ENCODE measurements at places on chromosomes 4 and X.

DNA sequence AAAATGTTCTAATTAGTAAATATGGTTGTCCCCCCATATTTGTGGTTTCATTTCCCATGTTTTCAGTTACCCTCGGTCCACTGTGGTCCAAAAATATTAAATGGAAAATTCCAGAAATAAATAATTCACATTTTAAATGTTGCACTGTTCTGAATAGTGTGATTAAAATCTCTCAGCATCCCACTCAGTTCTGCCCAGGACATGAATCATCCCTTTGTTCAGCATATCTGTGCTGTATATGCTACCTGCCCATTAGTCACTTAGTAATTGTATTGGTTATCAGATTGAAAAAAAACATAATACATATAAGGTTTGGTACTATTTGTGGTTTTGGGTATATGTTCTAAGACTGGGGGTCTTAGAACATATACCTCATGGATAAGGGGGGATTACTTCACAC lies 55.1 kb upstream of the NXF3 start:
- DNase-seq, result no peak

- no peak for DNase-seq
Observed at GRCh38 chrX:72630185-72630584, 57.5 kb upstream of the HDAC8 start.

GRCh38 chr4:13541720-13542576 lies 2.4 kb downstream of the NKX3-2 start:
- DNase-seq, result peak; percentile 18

- no peak for DNase-seq
Observed at GRCh38 chrX:46072791-46073190, 472.4 kb downstream of the ZNF674 start.

- peak; percentile 65 for DNase-seq
Observed at GRCh38 chr4:53855581-53856250, 208.7 kb downstream of the CHIC2 start.

- no peak for DNase-seq
Observed at GRCh38 chr4:3710451-3711182, 55.6 kb upstream of the ADRA2C start.

- DNase-seq, result no peak
Observed at GRCh38 chr4:46874811-46875210, 34.2 kb downstream of the COX7B2 start.

DNA sequence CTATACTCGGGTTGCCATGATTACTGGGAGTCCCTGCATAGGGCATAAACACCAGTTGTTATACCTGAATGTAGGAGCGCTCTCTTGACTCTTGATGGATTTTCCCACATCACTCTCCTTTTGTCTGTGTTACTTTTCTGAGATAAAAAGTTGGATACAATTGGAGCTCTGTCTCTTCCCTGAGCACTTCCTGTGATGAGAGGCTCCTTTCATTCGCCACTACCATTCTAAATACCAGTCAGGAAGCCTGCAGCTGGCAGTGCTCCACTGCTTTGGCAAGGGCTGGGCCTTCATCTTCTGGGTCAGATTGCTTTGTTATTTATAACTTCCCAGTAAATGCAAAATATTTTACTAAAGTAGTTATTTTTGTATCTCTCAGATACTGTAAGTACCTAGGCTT lies 13.9 kb downstream of the TCEANC start:
- no peak for DNase-seq

DNA sequence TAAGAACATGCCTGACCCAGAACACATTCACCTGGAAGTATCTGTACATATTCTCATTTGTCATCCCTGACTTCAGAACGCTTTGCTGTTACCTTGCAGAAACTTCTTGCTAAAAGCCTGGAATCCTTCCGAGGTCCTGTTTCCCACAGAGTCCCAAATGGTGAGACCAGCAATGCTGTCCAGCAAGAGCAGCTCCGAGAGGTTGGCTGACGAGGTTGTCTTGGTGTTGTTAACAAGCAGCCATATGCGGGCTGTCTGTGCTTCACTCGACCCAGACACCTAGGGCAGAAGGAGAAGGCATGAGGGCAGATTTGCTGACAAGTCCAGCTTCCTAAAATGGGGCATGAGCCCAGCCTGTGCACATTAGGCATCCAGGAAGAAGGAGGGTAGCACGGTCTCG lies 19.3 kb downstream of the EVC2 start:
- no peak for DNase-seq

GRCh38 chrX:26295425-26295824 lies 79.5 kb downstream of the MAGEB5 start:
- no peak for DNase-seq

- DNase-seq, result no peak
Observed at GRCh38 chr4:101787701-101788316, 2.7 kb upstream of the BANK1 start.

- peak; percentile 13 for DNase-seq
Observed at GRCh38 chr4:111678908-111679307, 466.3 kb upstream of the FAM241A start.

- no peak for DNase-seq
Observed at GRCh38 chr4:97910005-97910404, 233.3 kb downstream of the STPG2 start.

DNA sequence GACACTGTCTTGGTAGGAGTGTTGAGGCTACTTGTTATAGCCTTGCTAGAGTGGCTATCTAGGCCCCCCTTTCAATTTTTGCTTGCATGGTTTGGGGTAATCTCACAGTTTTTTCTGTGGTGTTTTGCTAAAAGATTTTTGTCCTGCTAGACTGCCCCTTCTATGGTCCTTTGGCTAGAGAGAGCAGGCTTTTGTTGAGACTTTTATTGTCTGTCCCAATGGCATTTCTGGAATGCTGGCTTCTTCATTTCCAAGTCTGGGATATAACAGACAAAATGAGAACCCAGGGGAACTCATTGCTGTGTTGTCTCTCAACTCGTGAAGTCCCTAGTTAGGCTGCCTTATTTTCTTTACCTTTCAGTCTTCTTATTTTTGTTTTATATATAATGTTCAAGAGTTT lies 160.2 kb upstream of the ZC4H2 start:
- DNase-seq, result peak; percentile 12

DNA sequence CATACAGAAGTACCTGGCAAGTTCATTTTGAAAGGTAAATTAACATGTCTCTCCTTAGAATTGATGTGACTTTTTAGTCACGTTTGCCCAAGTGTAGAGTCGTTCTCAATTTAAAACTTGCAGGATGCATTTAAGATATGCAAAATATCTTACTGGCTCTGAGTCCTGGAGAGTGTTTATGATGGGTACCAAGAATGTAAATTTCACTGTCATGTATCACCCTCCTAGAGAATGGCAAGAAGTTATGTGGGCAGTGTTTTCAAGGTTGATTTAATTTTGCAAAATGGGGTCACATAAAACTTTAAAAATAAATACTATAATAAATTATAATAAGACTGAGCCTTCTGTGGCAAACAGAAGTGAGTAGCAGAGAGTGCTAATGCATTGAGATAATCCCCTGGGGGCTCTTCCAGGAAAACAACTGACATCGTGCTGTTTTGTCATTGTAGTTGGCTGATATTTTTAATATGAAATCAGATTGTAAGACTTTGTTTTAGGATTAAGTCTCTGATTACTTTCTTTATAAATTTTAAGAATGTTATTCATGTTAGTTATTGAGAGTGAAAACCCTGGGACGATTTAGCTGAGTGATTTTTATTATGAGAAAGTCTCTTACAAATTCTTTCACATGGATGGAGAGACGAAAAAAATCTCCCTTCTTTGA lies 103.0 kb downstream of the AFF1 start:
- DNase-seq, result no peak

DNA sequence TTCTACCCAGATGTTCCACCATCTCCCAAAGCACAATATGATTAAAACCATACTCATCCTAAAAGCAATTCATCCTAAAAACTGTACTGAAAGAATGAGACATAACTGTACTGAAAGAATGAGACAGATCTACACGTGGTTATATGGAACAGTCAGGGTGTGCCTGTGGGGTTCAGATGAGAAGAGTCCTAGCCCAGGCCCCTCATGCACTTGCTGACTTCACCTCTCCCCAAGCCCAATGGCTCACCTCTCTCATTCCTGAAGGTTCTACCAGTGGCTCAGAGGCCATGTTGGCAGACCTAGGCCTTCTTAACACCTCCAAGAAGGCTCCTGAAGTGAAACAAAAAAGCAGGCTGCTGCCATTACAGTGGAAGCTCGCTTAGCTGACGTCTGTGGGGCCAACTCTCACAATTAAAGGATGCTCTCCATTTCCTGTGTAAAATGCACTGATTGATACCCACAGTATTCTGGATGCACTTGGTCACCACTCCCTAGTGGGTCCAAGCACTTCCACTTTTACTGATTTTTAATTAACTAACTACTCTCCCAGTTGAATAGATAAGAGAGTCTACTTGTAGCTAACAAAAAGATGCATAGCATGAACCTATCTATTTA lies 3.8 kb downstream of the PLAC1 start:
- no peak for DNase-seq

GRCh38 chr4:1512738-1513660 lies 106.8 kb upstream of the NKX1-1 start:
- DNase-seq, result peak; percentile 80

DNA sequence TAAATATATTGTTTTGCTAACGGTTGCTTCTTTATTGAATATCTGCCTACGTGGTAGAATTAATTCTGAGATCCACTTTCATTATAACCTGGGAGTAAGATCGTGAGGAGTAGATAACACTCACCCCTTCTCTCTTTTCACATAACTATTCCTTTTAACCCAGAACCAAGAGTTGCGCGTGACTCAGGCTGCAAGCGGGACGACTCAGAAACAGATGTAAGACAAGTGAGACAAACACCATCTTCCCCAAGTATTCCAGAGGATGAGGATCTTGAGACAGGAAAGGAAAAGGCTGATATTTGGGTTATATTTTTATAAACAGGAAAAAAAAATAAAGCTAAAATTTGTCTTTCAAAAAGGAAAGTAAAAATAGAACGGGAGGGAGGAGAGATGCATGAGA lies 318.8 kb upstream of the NOCT start:
- no peak for DNase-seq

DNA sequence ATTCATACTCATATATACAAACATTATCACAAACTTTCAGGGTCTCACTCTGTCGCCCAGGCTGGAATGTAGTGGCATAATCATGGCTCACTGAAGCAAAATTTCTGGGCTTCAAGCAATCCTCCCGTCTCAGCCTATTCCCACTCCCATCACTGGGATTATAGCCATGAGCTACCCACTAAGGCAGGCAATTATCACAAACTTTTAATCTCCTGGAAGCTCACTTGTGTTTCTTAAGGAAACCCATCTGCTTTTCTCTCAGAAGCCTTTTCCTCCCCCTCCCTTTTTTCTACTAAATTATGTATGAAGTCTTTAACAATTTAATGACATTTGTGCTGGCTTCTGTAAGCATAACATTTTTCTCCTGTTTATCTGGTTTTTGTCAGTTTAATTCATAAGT lies 170.5 kb downstream of the AREG start:
- DNase-seq, result no peak

DNA sequence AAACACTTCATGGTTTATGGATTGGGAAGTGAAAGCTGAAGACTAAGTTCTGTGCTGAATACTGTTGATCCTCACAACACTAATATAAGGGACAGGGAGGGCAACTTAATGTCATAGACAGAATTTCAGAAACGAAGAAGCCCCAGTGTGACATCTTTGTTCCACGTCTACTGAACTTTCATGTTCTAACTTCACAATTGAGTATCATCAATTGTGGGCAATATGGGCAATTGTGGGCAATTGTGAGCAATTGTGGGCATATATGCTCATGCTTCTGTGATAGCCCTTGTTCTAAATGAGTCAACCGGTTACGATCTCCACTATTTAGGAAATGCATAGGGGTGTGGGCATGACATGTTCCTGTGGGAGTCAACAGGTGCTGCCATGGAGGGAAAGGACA lies 33.7 kb downstream of the CYBB start:
- no peak for DNase-seq

GRCh38 chr4:40827758-40828157 lies 78.0 kb downstream of the NSUN7 start:
- no peak for DNase-seq

GRCh38 chr4:65791812-65792308 lies 121.6 kb upstream of the EPHA5 start:
- DNase-seq, result no peak

DNA sequence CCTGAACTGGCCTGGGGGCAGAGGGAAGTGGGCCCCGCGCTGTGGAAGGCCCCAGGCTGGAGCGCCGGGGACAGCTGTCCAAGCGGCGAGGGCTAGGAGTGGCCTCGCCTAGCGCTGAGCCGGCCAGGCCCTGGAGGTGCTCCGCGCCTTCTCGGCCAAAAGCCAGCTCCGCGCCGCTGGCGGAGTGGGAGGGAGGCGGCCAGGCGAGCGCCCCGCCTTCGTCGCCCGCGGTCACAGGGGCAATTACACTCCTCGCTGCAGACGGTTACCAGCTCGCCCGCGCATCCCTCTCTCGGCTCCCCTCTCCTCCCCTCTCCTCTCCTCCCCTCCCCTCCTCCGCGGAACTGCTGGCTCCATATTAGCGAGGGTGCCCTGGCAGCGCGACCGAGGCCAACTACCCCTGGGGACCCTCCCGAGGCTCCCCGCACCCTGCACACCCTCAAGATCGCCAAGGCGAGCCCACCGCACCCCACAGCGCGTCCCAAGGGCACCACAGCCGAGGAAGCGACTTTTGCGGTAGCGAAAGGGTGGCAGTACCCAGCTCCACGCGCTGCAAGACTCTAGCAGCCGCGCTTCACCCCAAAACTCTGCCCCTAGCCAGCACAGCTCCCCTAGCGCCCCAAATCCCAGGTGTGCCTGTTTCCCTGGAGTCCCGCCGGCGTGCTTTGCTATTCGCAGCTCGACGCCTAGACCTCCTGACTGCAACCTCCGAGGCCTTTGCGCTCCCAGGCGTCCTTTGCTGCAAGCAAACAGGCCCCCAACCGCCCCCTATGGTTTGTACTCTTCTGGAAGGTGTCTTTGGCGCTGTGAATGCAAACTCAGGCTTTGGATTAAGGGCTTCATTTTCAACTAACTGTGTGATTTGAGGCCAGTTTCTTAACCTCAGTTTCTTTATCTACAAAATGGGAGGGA lies 91.4 kb downstream of the BCOR start:
- DNase-seq, result peak; percentile 66

GRCh38 chr4:173440888-173441287 lies 42.0 kb upstream of the SCRG1 start:
- DNase-seq, result no peak

DNA sequence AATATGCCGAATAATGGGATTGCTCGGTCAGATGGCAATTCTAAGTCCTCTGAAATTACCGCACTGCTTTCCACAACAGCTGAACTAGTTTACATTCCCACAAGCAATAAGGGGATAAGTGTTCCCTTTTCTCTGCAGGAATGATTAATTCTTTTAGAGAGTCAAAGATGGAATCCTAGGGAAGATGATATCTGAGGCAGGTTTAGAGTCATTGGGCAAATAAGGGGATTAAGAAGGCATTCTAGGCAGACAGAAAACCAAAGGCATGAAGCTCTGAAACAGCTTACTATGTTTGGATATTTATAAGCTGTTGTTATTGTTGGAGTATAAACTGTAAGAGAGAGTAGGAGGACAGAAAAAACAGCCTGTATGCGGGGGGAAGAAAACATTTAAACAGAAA lies 85.7 kb downstream of the TET2 start:
- no peak for DNase-seq

- DNase-seq, result no peak
Observed at GRCh38 chr4:177052211-177052934, 257.3 kb upstream of the NEIL3 start.

- DNase-seq, result peak; percentile 24
Observed at GRCh38 chr4:71212216-71212615, 126.6 kb upstream of the SLC4A4 start.
